ENCODE measurements at places on chromosomes 3 and 15. TPM values are rescaled to one million over a fixed set of nuclear protein-coding genes. Genes with fewer than 3 reads are reported as not detected.

The GPR176 gene
- total RNA-seq: 14.4 TPM

The CLDN1 gene
- total RNA-seq: 36.4 TPM

The STRIT1 gene
- 2.0 TPM for total RNA-seq

The GOLGA8H gene
- total RNA-seq: 0.88 TPM

The TAGLN3 gene
- total RNA-seq: 0.76 TPM

The KY gene
- 27.6 TPM for total RNA-seq

The CPLX3 gene
- total RNA-seq: not detected

The TMOD3 gene
- total RNA-seq: 40.0 TPM

The RGMA gene
- 14.6 TPM for total RNA-seq

The HOMER2 gene
- 27.0 TPM for total RNA-seq

The COPS2 gene
- 52.3 TPM for total RNA-seq

The DUOXA2 gene
- not detected for total RNA-seq

The NR2E3 gene
- 1.2 TPM for total RNA-seq

The LMAN1L gene
- total RNA-seq: not detected

The CDHR4 gene
- 0.35 TPM for total RNA-seq

The TRH gene
- 0.35 TPM for total RNA-seq

The GP9 gene
- 3.8 TPM for total RNA-seq

The MUC20 gene
- total RNA-seq: 36.7 TPM

The TRAT1 gene
- 0.12 TPM for total RNA-seq

The GPR15 gene
- total RNA-seq: not detected

The LTF gene
- total RNA-seq: 24.8 TPM

The NR1I2 gene
- 0.47 TPM for total RNA-seq

The MASP1 gene
- total RNA-seq: 8.5 TPM

The SCN5A gene
- total RNA-seq: 0.76 TPM

The CNTN4 gene
- 34.7 TPM for total RNA-seq

The OR5K2 gene
- not detected for total RNA-seq

The FSIP1 gene
- total RNA-seq: 1.2 TPM

The GOLGA8J gene
- 0.12 TPM for total RNA-seq

The GOLGB1 gene
- total RNA-seq: 47.8 TPM

The ST3GAL6 gene
- 38.2 TPM for total RNA-seq

The CYP1A2 gene
- total RNA-seq: not detected

The TP63 gene
- 2.9 TPM for total RNA-seq

The ADGRG7 gene
- total RNA-seq: not detected

The ZCWPW2 gene
- total RNA-seq: 1.1 TPM

The KIF15 gene
- 6.4 TPM for total RNA-seq

The GOLGA8T gene
- 1.8 TPM for total RNA-seq

The A4GNT gene
- total RNA-seq: not detected

The EIF4E3 gene
- total RNA-seq: 7.2 TPM

The NANOGP8 gene
- 1.7 TPM for total RNA-seq

The CCNB2 gene
- 15.1 TPM for total RNA-seq

The ABTB1 gene
- 30.7 TPM for total RNA-seq

Data from metanephros (tissue), 2 donors.